ENCODE measurements at places on chromosomes 16 and 17.
A peak's percentile ranks its signal among the peaks of the same experiment; 100 is the strongest.

DNA sequence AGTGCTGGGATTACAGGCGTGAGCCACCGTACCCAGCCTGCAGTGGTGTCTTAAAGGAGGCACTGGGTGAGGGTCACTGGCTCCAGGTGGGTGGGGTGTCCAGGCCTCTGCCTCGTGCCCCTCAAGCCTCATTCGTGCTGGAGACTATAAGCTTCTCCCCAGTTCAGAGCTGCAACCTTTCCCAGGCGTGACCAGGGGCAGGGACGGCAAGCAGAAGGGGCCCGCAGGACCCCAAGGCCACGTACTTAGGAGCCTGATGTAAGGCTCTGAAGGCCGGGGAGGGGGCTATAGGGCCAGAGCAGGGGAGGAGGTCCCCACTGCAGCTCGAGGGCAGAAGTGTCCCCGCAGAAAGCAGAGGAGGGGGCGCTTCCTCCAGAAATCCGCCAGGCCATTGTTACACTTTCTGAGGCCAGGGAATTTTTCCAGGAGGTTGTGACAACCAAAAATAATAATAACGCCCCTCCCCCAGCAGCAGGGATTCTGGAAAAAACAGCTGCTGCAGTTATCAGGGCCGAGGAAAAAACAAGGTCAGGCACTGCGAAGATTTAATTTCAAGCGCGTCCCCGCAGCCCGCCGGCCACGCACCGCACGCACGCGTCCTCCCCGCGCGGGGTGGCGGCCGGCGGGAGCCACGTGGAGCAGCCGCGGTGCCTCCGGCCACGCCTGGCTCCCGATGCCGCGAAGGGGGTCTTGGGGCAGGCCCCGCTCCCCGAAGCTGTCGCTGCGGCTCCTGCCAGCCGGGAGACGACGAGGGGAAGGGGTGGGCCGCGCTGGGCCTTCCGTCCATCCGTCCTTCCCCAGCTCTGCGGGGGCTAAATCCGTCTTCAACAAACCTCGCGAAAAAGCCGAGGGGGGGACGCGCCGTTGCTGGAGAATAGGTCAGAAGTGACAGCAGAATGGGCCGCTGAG, 45.8 kb upstream of the SLC38A10 start:
- DNase-seq = no peak
- no peak overlapping the region for H3K27ac ChIP-seq
- H3K27me3 ChIP-seq = peaks cover 32% of the 10 kb centered on the region
- no peak overlapping the region for H3K4me3 ChIP-seq
- H3K36me3 ChIP-seq = peaks cover 3% of the 10 kb centered on the region

DNA sequence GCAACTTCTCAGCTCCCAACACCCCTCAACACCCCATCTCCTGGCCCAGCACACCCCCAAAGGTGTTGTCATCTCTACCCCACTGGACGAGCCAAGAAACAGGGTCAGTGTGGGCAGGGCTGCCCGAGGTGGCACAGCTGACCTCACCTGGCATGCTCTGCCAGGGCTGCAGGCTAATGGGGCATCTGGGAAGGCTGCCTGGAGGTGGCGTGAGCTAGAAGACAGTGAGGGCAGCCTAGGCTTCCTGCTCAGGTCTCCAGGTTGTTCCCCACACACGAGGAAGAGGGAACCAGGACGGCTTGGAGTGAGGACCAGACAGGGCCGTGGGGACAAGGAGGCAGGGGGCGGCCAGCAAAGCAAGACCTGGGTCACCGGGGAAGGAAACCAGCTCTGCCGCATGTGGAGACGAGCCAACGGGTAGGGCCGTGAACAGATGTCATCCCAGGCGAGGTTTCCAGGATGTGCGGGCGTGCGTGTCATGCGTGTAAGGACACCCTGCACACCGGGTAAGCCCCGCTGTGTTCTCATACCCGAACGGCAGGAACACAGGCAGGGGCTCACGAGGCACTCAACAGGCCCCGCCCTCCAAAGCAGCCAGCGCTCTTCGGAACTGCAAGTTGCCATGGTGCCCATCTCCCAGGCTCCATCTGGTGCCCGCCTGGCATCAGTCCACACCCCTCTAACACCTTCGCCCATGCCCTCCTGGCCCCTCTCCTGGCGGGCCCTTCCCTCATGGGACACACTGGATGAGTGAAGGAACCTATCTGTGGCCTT, 29.6 kb upstream of the PVALEF start:
- DNase-seq = no peak
- no peaks in the 10 kb centered on the region for H3K27me3 ChIP-seq
- H3K36me3 ChIP-seq = no peaks in the 10 kb centered on the region
- H3K4me3 ChIP-seq = no peak overlapping the region

GRCh38 chr17:74776990-74777389, 845 bp upstream of the NAT9 start:
- DNase-seq = no peak
- H3K27ac ChIP-seq = peak overlapping the region; percentile 73
- peaks cover 76% of the 10 kb centered on the region for H3K4me1 ChIP-seq
- H3K27me3 ChIP-seq = no peaks in the 10 kb centered on the region
- H3K4me3 ChIP-seq = peak overlapping the region; percentile 97

GRCh38 chr17:81043725-81044427, 8.9 kb downstream of the BAIAP2 start:
- H3K4me1 ChIP-seq = peaks cover 4% of the 10 kb centered on the region
- H3K27ac ChIP-seq = no peak overlapping the region
- peaks cover 7% of the 10 kb centered on the region for H3K27me3 ChIP-seq
- DNase-seq = no peak

DNA sequence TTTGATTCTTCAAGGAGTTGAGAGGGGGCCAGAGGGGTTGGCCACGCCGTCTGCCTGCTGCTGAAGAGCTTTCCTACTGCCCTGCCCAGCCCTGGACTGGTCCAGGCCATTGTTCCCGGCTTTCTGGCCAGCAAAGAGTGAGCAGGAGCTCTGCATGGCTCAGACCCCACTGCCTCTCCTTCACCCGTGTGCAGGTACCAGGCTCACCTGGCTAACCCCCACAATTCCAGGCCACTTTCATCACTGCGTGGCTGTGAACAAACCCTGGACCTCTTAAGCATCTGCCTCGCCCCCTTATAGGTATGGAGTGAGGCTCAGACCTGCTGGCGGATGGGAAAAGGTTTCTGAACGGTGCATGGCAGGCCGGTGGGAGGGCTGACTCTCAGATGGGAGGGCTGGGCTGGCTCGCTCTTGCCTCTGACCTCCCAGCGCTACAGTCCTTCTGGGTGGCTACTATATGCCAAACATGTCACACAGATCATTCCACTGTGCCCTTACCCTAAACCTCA, 8.9 kb downstream of the ZNF319 start:
- no peak for DNase-seq
- no peak overlapping the region for H3K27ac ChIP-seq
- no peak overlapping the region for H3K4me3 ChIP-seq
- peaks cover 21% of the 10 kb centered on the region for H3K4me1 ChIP-seq
- H3K36me3 ChIP-seq = peaks cover 19% of the 10 kb centered on the region

GRCh38 chr17:418421-418751, 65.8 kb upstream of the RPH3AL start:
- H3K27me3 ChIP-seq = peaks cover 2% of the 10 kb centered on the region
- H3K4me1 ChIP-seq = peaks cover 91% of the 10 kb centered on the region
- peak; percentile 87 for DNase-seq
- peaks cover 26% of the 10 kb centered on the region for H3K36me3 ChIP-seq
- H3K4me3 ChIP-seq = peak overlapping the region; percentile 86

DNA sequence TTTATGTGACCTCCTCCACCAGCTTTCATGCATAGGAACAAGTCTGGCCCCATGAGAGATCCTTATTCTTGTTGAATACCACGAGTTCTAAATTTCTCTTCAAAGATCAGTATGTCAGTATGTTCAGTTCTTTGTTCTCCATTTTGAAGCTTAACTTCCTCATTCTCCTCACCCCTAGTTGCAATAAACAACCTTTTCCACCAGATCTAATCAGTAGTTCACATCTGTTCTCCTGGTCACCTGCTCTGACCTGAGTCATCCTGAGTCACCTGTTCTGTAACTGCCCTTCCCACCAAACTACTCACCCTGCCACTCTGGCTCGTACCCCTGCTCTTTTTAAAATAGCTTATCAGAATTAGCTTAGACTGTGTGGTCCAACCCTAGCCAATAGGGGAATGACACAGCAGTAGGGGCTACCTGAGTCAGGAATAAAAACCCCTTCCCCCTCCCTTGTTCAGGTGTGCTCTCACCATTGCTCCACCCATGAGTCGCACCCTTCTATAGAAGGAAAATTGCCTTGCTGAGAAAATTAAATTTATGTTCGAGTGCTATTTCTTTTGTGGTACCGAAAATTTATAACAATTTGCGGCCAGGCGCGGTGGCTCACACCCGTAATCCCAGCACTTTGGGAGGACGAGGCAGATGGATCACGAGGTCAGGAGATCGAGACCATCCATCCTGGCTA, 94.6 kb downstream of the EMP2 start:
- no peak overlapping the region for H3K27ac ChIP-seq
- peaks cover 27% of the 10 kb centered on the region for H3K36me3 ChIP-seq
- DNase-seq = no peak
- H3K4me3 ChIP-seq = no peak overlapping the region
- no peaks in the 10 kb centered on the region for H3K27me3 ChIP-seq

DNA sequence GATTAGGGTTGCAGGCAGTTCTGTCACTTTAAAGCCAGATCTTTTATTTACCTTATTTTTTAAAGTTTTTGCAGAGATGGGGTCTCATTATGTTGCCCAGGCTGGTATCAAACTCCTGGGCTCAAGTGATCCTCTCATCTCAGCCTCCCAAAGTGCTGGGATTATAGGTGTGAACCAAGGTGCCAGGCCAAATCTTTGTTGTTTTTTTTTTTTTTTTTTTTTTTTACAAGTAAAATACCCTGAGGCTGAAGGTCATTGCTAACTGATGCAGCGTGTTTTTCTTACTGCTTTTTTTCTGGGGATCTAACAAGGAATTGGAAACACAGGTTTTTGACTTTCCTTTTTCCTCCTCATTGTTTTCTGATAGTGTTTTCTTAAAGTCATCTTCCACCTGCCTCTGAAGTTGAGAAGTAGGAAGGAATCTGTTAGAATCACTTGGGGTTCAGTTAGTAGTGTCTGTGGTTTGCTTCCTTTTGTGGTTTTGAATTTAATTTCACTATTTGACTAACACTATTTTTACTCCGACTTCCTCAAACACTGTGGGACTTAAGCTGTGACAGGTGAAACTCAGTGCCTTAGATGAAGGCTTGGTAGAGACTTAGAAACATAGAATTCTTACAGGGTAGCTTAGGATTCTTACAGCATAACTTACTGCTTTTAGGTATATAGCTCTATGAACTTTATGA, 22.2 kb downstream of the CLTC start:
- H3K27ac ChIP-seq = peak overlapping the region; percentile 55
- H3K27me3 ChIP-seq = no peaks in the 10 kb centered on the region
- DNase-seq = no peak
- peaks cover 18% of the 10 kb centered on the region for H3K36me3 ChIP-seq

GRCh38 chr16:1408171-1408837, 6.2 kb downstream of the UNKL start:
- peaks cover 19% of the 10 kb centered on the region for H3K4me1 ChIP-seq
- H3K27ac ChIP-seq = peak overlapping the region; percentile 46
- H3K4me3 ChIP-seq = peak overlapping the region; percentile 71
- no peaks in the 10 kb centered on the region for H3K27me3 ChIP-seq

GRCh38 chr16:67486805-67487204, 3.5 kb upstream of the AGRP start:
- peaks cover 20% of the 10 kb centered on the region for H3K36me3 ChIP-seq
- H3K4me1 ChIP-seq = peaks cover 27% of the 10 kb centered on the region
- no peaks in the 10 kb centered on the region for H3K27me3 ChIP-seq
- H3K4me3 ChIP-seq = no peak overlapping the region
- DNase-seq = no peak

GRCh38 chr17:67221062-67221998, 23.7 kb downstream of the HELZ start:
- peaks cover 31% of the 10 kb centered on the region for H3K36me3 ChIP-seq
- no peak overlapping the region for H3K27ac ChIP-seq
- H3K4me1 ChIP-seq = peaks cover 12% of the 10 kb centered on the region
- DNase-seq = peak; percentile 67
- no peaks in the 10 kb centered on the region for H3K27me3 ChIP-seq

DNA sequence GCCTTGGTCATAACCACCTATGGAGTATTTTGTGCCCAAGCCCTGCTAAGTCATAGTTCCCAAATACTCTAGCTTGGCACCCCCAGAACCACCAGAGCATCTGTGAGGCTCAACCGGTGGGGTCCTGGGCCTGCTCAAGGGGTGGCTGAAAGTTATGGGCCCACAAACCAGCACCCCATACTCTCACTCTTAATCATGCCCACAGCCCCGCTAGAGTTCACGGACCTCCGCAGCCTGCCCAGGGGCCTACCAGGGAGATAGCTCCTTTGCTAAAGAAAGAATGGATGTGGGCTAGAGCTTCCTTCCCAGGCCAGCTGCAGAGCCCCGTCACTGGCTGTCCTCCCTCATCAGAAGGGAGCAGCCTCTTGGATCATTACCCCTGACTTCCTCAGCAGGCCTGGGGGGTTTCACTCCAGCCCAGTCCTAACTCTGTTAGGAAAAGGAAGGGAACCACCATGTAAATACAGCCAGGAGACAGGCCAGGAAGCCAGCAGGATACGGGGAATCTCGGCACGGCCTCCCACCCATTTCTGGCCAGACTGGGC, 1.4 kb downstream of the GIT1 start:
- peak overlapping the region; percentile 97 for H3K4me3 ChIP-seq
- peak overlapping the region; percentile 87 for H3K27ac ChIP-seq
- H3K36me3 ChIP-seq = peaks cover 11% of the 10 kb centered on the region
- H3K4me1 ChIP-seq = peaks cover 79% of the 10 kb centered on the region

GRCh38 chr16:24178496-24178895, 77.6 kb upstream of the CACNG3 start:
- DNase-seq = peak; percentile 32
- H3K27ac ChIP-seq = no peak overlapping the region
- H3K36me3 ChIP-seq = peaks cover 46% of the 10 kb centered on the region
- no peaks in the 10 kb centered on the region for H3K4me1 ChIP-seq
- H3K27me3 ChIP-seq = no peaks in the 10 kb centered on the region

DNA sequence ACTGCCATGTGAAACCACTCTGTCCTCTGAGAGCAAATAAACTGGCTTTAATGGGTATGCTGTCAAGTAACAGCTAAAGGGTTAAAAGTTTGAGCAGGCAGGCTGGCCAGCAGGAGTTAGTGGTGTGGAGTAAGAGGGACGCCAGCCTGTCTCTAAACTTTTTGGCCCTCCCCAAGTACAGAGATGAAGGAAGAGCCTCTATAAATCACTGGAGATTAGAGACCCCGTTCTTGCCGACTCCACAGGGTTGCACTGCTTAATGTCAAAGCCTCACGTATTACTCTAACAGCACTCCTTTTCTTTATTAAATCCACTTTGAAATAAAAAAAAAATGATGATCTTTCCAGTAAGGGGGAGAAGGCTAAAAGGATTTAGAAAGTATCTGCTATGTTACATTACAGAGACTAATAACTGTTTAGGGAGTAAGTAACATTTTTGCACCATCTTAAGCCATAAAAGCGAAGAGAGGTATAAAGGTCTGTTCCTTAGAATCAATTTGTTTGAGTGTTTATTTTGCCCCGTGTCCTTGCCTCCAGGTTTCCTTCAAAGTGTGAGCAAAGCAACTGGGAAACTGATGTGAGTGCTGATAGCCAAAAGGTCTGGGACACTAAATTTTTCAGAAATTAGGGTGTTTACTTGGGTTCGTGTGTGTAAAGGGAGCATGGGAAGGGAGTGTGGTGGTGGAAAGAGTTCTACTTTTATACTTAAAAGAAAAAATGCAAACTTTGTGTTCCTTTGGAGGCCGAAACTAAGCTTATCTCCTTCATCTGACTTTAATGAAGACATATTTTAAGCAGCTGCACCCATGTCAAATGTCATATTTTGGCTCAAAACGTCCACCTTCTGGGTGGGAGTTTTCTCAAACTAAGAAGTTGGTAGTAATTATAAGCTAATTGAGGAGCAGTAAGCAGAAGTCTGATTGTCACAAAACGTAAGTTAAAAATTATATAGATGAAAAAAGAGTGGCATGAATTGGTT, 109.9 kb upstream of the TBX2 start:
- no peak for DNase-seq
- H3K27ac ChIP-seq = no peak overlapping the region
- no peak overlapping the region for H3K4me3 ChIP-seq
- peaks cover 4% of the 10 kb centered on the region for H3K4me1 ChIP-seq
- H3K27me3 ChIP-seq = no peaks in the 10 kb centered on the region

Data from activated CD8-positive, alpha-beta T cell treated with anti-CD3 and anti-CD28 coated beads, Interleukin-2, amount 10 ng/mL, durations not matched to agents 7 days and 5 days (primary cell).